ENCODE measurements at places on chromosomes 4 and X. TPM values are rescaled to one million over a fixed set of nuclear protein-coding genes. Genes with fewer than 3 reads are reported as not detected.

DNA sequence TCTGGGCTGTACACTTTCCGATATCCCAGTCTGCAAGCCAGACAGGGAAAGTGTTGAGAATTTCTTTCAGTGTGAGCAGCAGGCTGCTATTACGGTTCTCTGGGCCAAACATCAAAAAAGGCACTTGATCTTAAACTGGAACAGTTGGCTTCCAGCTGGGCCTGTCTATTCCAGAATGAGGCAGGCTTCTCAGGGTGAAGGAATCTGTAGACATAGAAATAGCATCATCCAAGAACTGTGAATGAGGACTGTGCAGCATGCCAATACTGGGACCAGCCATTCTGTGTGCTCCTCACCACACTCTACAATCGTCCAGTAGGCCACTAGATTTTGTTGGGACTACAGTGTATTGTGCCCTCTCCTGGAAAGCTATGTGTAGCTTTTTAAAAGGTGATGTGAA lies 31.1 kb downstream of the ART3 start:
- H3K4me3 ChIP-seq = no peak overlapping the region
- DNase-seq = no peak
- no peaks in the 10 kb centered on the region for H3K4me1 ChIP-seq
- no peaks in the 10 kb centered on the region for H3K36me3 ChIP-seq
- H3K27me3 ChIP-seq = no peaks in the 10 kb centered on the region
- H3K27ac ChIP-seq = no peak overlapping the region

DNA sequence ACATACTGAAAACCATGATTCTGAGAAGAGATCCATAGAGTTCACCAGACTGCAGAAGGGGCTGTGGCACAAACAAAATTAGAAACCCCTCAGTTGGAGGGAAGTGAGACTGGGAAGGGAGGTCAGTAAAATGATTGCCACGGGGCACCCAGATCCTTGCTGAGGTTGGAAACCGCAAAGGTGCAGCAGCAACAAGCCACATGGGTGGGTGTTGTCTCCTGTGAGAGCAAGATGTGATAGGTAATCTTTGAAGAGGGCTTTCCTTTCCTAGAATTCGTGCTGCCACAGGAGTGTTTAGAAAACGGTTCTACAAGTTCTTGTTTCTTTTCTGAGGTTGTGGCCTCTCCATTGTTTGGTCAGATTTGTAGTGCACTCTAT lies 85.5 kb downstream of the NFKB1 start:
- H3K4me3 ChIP-seq = no peak overlapping the region
- DNase-seq = no peak
- H3K27ac ChIP-seq = no peak overlapping the region
- no peaks in the 10 kb centered on the region for H3K36me3 ChIP-seq

DNA sequence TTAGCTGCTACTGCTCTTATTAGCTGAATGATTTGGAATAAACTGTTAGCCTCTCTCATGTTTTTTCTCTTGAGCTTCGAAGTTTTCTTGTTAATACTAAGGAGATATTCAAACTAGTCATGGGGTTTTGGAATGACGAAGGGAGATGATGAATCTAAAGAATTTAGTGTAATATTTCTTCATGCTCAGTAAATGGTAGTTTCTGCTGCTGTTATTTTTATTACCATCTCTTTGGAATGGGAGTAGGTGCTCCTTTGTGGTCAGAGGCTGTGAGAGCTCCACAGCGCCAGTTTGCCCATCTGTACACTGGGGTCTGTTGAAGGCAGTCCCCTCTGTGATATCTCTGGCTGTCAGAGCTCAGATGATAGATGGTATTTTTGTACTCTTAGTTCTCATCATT lies 33.7 kb downstream of the HTT start:
- no peaks in the 10 kb centered on the region for H3K4me1 ChIP-seq
- DNase-seq = no peak
- H3K27ac ChIP-seq = no peak overlapping the region
- H3K27me3 ChIP-seq = no peaks in the 10 kb centered on the region
- H3K4me3 ChIP-seq = no peak overlapping the region

Gene UGT2B7
- total RNA-seq = 3.0 TPM

GRCh38 chr4:152510349-152511147 lies 25.3 kb downstream of the FBXW7 start:
- no peaks in the 10 kb centered on the region for H3K36me3 ChIP-seq
- no peak overlapping the region for H3K27ac ChIP-seq
- no peaks in the 10 kb centered on the region for H3K27me3 ChIP-seq
- no peaks in the 10 kb centered on the region for H3K4me1 ChIP-seq

Gene RAB41
- total RNA-seq = not detected

DNA sequence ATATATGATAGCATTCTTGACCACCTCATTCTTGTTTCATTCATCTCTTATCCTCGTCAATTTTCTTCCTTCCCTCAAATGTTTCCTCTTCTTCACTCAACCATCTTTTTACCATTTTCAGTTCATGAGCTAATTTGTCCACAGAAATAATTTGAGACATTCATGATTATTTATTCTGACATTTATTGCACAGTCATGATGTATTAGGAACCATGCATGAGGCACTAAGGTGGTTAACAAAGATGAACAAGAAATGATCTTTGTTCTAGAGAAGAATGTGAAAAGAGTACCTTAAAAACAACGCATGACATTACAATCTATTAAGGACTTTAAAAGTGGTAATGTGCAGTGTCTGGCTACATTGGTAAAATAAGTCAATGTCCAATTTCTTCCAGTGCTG lies 27.9 kb downstream of the TEC start:
- no peak overlapping the region for H3K27ac ChIP-seq
- no peaks in the 10 kb centered on the region for H3K36me3 ChIP-seq
- no peaks in the 10 kb centered on the region for H3K4me1 ChIP-seq

- no peak overlapping the region for H3K27ac ChIP-seq
- no peaks in the 10 kb centered on the region for H3K27me3 ChIP-seq
Observed at GRCh38 chr4:628821-629635, 3.7 kb downstream of the PDE6B start.

Gene ZXDA
- total RNA-seq = 1.8 TPM

GRCh38 chr4:15303052-15303641 lies 124.7 kb upstream of the C1QTNF7 start:
- no peaks in the 10 kb centered on the region for H3K27me3 ChIP-seq
- no peaks in the 10 kb centered on the region for H3K36me3 ChIP-seq
- no peak for DNase-seq

DNA sequence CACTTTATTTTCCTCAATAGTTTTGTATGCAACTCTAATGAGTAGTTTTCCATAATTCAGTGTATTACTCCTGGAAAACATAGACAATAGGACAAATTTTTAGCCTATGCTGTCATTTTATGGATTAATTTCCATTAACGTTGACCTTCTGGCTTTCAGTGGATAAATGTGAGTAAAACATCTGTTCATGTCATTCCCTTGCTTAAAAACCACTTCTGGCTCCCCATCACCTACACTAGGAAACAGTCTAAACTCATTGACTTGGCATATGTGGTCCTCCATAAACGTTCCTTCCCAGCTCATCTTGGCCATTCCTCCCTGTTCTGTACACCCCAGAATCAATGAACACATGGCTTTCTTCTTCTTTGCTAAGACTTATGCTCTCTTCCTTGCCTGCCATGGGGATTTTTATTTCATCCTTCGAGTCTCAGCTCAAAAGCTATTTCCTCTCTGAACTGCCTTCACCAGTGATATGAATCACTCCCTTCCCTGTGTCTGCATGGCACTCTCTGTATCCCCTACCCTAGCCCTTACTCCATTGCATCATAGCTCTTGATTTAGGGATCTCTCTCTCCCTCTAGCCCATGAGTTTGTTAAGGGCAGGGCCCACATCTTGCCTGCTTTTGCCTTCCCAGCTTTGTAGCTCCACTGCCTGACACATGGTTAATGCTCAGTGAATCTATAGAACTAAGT lies 34.8 kb downstream of the DOCK11 start:
- no peak overlapping the region for H3K4me3 ChIP-seq
- no peaks in the 10 kb centered on the region for H3K27me3 ChIP-seq
- no peak overlapping the region for H3K27ac ChIP-seq
- DNase-seq = no peak
- H3K36me3 ChIP-seq = no peaks in the 10 kb centered on the region

Data from Caco-2 (cell line).